Stimulated activated CD4-positive, alpha-beta T cell treated with anti-CD3 and anti-CD28 coated beads, Interleukin-1b, Interleukin-23, amount 100 ng/mL, for 48 hours (primary cell): ENCODE measurements at places on chromosomes 7 and 10.

DNA sequence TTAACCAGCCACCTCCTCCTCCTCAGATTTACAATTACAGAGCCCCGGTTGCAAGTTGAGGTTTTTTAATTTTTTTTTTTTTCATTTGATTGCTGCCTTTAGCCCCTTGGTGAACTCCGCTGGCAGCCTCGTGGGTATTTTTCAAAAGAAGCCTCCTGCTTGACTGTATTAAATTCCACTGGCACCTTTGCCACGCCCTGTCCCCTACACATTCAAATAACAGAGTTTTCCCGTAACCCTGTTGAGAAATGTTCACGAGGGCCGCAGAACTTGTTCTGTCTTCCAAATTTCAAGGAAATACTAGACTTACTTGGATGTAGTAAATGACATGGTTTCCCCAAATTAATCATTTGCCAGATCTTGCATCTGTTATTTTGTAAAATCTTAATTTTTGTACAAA, 167.0 kb downstream of the ARID5B start:
- DNase-seq: no peak

- DNase-seq: no peak
Observed at GRCh38 chr10:79097021-79097872, 28.5 kb downstream of the ZMIZ1 start.

DNA sequence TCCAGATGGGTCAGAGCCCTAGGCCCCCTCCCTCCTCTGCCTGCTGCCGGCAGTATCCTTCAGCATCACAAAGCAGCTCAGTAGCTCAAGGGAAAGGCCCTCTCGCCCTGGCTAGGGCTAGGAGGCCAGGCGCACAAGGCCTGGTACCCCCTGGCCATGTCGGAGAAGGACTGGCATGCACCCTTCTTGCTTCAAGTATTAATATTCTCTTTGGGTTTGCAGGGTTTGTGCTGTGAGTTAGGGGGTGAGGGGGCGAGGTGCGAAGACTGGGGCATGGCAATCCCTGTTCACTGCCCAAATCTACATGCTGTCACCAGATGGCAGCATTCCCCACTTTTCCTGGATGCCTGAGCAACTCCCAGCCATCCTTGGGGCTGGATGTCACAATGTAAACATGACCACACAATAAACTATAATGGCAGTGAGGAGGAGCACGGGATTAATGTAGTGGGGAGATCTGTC, 105.2 kb downstream of the NEURL1 start:
- no peak for DNase-seq

GRCh38 chr7:69295977-69296376, 302.3 kb upstream of the AUTS2 start:
- DNase-seq: no peak

- DNase-seq: no peak
Observed at GRCh38 chr7:106657085-106657991, 3.6 kb downstream of the CCDC71L start.

DNA sequence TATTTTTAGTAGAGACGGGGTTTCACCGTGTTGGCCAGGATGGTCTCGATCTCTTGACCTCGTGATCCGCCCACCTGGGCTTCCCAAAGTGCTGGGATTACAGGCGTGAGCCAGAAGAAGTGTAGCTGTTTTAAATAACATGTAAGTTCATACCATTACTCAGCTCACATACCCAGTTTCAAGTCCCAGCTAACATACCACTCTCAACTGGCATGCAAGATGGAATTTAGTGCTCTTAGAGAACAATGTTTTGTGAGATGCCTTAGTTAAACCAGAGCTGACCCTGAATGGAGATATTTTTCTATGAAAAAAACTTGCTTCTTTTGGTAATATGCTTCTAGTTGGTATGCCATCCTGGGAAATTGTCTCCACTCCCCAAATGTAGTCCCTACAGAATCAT, 37.3 kb downstream of the HBP1 start:
- DNase-seq: no peak

GRCh38 chr7:30735631-30736030, 16.3 kb upstream of the INMT start:
- DNase-seq: no peak

DNA sequence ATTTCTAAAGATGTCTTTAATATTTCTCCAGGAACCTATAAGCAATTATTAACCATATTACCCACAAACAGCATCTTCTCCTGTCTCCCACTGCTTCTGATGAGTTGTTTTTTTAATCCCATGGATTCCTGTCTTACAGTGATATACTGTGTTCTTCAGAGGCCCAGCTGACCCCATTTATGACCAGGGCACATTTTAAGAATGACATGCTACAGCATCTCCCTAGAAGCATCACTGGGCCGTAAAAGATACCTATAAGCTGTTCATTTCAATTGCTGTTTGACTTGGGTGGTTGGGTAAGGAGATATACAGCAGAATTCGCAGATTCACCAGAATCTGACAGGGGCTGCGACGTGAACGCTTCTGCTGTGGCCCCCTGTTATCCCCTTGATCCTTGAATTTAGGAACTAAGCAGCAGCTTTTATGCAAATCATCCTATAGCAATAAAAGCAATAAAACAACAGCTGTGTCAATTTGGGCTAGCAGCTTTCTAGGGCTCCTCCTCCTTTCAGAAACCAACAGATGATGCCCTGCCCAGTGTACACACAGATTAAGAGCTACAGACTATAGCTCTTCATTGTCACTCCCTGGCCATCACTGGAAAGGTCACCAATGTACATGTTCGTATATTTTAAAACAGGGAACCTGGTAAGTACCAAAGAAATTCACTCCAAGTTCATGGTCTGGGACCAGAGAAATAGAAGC, 86.8 kb downstream of the CPEB3 start:
- no peak for DNase-seq

- no peak for DNase-seq
Observed at GRCh38 chr10:72038458-72039001, 49.8 kb downstream of the SPOCK2 start.

DNA sequence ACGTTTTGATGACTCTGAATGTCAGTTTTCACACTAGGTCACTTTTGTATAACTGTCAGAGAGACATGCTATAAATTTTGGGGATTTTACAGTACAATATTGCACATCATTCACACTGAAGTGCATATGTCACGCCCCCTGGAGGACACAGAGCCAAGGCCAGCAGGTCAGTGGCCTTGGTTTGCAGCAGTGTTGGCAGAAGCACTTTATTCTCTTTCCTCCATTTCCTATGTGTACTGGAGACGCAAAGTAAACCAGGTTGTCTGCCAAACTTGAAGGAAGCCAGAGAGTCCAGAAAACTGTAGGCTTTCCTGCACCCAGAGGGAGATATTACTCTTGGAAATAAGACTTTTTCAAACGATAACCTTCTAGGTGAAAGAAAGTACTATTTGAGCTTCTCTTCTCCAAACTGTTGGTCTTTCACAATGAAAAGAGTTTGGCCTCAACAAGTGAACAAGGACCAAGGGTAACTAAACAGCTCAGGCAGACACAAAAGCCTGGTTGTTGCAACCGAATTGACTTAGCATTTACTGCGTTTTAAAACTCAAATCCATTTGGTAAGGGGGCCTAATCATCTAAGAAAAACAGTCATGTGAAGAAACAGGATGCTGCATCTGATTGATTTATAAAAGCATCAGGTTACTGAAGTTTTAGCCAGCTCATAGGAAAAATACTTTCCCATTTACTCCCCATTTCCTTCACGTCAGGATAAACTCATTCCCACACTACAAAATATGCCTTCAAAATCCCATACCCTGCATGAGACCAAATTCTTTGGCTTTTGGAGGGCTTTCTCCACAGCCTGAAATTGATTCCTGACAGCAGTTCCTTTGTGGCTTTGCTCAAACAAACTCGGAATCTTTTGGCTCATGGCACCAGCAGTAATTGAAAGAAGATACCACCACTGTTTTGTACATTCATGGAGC, 83.0 kb upstream of the SEC61G start:
- no peak for DNase-seq

- DNase-seq: no peak
Observed at GRCh38 chr10:85666102-85666501, 700.5 kb downstream of the GRID1 start.

- no peak for DNase-seq
Observed at GRCh38 chr10:72010234-72010973, 46.2 kb downstream of the CHST3 start.

GRCh38 chr7:74185016-74185415, 10.9 kb downstream of the EIF4H start:
- no peak for DNase-seq

DNA sequence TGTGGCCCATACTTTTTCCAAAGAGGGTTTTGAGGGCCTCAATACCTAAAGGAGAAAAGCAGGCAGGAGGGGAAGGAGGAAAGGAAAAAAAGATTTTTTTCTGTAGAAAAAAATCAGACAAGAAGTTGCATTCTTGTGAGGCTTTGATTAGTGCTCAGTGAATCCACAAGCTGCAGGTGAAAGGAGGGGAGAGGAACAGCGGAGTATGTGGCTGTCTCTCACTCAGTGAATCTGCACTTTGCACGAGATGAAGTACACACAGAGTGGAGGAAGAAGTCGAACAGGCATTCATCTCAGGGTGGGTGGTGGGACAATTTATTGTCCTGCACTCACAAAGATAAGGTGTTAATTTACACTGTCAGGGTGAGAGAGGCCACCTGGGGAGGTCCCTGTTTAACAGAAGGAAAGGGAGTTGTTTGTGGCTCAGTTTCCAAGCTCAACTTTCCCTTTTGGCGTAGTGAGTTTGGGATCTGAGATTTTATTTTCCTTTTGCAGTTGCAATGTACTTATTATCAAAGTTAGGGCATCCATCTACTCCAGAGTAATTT, 49.0 kb upstream of the VIPR2 start:
- no peak for DNase-seq

DNA sequence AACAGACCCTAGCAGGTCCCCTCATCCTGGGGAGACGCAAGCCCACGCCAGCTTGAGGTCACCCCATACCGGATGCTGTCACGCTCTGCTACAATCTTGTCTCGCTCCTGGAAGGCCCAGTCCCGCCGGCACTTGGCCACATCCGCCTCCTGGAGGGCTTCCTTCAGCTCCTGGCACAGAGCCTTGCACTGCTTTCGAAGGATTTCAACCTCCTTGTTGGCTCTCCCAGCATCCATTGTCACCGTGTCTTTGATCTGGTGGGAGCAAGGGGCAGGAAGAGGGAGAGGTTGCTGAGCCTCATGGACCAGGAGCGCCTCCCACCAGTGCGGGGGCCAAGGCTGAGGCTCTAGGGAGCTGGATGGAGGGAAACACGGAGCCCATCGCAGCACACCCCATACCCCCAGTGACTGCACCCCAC, 90.9 kb downstream of the DLG5 start:
- DNase-seq: no peak

- DNase-seq: no peak
Observed at GRCh38 chr7:80918399-80918798, 452 bp downstream of the SEMA3C start.

- no peak for DNase-seq
Observed at GRCh38 chr7:133095119-133095671, 13.3 kb upstream of the CHCHD3 start.

- no peak for DNase-seq
Observed at GRCh38 chr7:120833546-120833945, 24.4 kb downstream of the TSPAN12 start.

- DNase-seq: no peak
Observed at GRCh38 chr10:104255311-104255981, 754 bp downstream of the GSTO1 start.

DNA sequence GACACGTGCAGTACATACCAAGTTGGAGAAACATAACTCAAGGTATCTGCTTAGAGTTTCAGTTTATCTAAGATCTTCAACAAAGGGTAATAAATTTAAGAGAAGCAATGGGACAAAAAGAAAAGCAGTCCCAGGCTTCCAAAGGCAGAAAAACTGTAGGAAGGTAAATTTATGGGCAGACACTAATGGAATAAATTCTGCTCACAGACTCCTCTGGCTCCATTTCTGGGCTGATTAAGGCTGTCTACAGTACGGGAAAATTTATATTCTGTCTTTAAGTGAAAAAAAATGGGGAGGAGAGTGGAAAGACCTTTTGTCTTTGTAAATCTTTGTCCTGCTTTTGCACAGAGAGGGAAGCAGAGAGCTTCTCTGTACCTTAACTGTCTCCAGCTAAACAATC, 587.5 kb upstream of the IGFBP3 start:
- no peak for DNase-seq

DNA sequence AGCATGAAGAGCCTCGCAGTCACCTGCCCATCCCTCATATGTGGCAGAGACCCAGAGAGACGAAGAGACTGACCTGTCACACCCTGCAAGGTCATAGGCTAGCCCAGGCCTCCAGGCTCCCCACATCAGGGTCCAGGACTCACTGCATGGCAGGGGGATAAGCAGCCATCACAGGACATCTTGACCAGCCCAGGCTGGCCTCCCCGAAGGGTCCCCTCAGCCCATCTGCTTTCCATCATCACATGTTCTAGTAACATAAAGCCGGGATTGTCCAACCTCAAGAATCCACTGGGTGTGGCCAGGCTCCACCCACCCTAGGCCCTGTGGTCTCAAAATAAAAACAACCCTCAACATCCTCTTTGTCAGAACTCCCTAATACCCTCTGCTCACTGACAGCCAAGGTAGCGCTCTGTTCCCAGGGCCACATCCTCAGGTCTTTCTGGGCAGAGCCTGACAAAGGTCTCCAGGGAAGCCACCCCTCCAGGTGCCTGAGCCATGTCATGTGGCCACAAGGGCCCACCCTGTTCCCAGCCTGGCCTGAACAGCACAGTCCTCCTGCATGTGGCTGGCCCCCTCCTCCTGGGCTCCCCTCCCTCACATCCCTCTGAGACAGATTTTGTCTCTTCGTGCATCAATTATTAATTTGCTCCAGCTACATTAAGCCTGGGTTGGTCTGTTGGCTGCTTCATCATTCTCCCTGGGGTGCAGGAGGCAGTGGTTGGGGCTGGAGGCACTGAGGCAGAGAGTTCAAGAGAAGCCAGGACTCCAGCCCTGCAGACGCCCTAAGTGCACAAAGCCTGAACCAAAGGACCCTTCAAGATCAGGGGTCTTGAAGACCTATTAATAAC, 131.8 kb upstream of the UNC5B start:
- no peak for DNase-seq

DNA sequence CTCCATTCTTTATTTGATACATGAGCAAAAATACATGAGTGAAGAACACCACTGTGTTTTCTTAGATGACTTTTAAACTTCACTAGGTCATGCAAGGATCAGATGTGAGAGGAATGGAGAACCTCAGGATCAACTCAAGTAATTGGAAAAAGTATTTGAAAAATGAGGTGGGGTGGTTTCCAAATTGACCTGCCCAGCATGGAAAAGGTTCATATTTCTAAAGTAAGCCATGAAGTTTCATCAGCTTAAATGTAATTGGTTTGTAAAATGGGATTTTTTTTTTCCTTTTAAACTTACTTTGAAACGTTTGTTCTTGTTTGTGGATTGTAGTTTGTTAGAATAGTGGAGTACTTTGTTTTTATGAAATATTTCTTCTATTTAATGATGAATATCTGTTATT, 134.8 kb downstream of the MLLT10 start:
- DNase-seq: no peak

GRCh38 chr7:152341039-152341913, 94.5 kb downstream of the KMT2C start:
- no peak for DNase-seq

- DNase-seq: no peak
Observed at GRCh38 chr7:50915621-50916020, 132.9 kb upstream of the GRB10 start.

GRCh38 chr10:71970869-71971268, 6.7 kb downstream of the CHST3 start:
- DNase-seq: no peak
